ENCODE measurements at places on chromosomes 6 and 20. TPM values are rescaled to one million over a fixed set of nuclear protein-coding genes. Genes with fewer than 3 reads are reported as not detected.

GRCh38 chr6:129370268-129370916 is 339.6 kb downstream of the ARHGAP18 start:
- H3K27ac ChIP-seq = peak overlapping the region; percentile 14
- no peaks in the 10 kb centered on the region for H3K36me3 ChIP-seq
- H3K4me3 ChIP-seq = no peak overlapping the region

Gene SLC32A1
- total RNA-seq = not detected

DNA sequence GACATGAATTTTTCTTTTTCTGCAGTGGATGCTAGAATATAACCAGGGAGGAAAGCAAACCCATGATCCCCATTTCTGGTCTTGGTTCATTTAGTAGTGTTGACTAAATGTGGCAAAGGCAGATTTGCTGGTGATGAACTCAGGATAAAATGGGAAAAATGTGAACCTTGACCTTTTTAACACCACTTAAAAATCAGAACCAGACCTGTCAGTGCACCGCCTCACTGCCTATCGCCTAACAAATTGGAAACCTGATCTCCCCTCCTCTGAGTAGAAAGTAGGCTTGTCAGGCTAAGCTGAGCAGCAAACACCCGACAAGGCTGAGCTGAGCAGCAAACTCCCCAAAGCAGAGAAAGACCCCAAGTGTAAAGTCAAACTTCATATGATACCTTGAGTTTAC is 254.8 kb downstream of the FOXC1 start:
- no peak overlapping the region for H3K4me3 ChIP-seq
- H3K4me1 ChIP-seq = no peaks in the 10 kb centered on the region
- H3K27me3 ChIP-seq = no peaks in the 10 kb centered on the region
- no peak for DNase-seq

GRCh38 chr20:44888226-44889103 is 3.0 kb downstream of the YWHAB start:
- peak overlapping the region; percentile 83 for H3K27ac ChIP-seq
- no peaks in the 10 kb centered on the region for H3K27me3 ChIP-seq
- H3K36me3 ChIP-seq = peaks cover 47% of the 10 kb centered on the region
- DNase-seq = no peak

DNA sequence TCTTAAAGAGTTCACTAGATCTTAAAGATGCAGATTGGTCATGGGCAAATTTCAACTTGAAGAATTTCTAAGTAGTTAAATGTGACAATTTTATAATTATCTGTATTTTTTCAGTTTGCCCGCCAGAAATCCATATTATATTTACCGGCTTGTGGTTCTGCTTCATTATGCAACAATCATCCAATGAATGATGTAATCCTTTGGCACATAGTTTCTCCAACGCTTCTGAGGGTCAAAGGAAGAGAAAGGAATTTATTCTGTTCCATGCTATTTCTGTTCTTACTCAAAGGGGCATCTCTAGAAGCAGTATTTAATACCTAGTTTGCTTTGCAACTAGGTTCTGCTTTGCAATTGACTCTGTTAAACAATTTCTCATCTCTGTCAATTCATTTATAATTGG is 359.3 kb upstream of the PLCB4 start:
- H3K4me1 ChIP-seq = no peaks in the 10 kb centered on the region
- H3K27ac ChIP-seq = no peak overlapping the region
- H3K4me3 ChIP-seq = no peak overlapping the region
- DNase-seq = no peak
- no peaks in the 10 kb centered on the region for H3K36me3 ChIP-seq

DNA sequence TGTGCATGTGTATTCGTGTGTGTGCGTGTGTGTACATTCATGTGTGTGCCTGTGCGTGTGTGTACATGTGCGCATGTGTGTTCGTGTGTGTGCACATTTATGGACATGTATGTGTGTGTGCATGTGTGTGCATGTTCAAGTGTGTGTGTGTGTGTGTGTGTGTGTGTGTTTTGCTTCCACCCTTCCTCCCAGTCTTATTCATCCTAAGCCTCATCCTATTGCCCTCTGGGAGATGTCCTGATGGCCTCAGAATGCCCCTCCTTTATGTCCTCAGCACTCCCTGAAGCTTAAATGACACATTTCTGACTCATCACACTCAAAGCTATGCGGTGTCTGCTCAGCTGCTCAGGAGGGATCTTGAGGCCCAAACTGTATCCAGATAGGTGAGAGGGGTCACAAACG is 76.6 kb upstream of the CCDC167 start:
- H3K4me1 ChIP-seq = no peaks in the 10 kb centered on the region
- H3K27ac ChIP-seq = no peak overlapping the region
- no peaks in the 10 kb centered on the region for H3K27me3 ChIP-seq

DNA sequence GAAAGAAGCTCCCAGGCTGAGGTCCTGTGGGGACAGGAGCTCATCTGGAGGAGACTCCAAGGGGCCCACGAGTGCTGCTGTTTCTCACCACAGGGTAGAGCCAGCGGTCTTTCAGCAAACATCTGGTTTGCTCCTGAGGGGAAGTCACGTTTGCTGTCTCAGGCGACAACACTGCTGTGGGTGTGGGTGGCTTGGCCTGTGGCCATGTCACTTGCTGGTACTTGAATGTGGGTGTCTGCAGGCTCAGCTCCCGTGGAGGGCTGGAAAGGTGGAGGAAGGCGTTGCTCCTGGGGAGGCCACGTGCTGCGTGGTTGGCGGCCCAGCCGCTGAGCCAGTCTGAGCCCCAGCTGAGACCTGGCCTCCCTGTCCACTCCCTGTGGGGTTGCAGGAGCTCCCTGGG is 52.8 kb upstream of the MPC1 start:
- no peak overlapping the region for H3K4me3 ChIP-seq
- peaks cover 18% of the 10 kb centered on the region for H3K4me1 ChIP-seq
- peaks cover under 1% of the 10 kb centered on the region for H3K36me3 ChIP-seq

GRCh38 chr6:117684749-117685148 is 9.5 kb downstream of the NUS1 start:
- no peak overlapping the region for H3K27ac ChIP-seq
- no peak for DNase-seq
- no peaks in the 10 kb centered on the region for H3K27me3 ChIP-seq
- H3K4me3 ChIP-seq = no peak overlapping the region
- peaks cover 64% of the 10 kb centered on the region for H3K4me1 ChIP-seq

Measured in activated CD4-positive, alpha-beta T cell treated with anti-CD3 and anti-CD28 coated beads for 36 hours (primary cell).